H9 (cell line): ENCODE measurements at places on chromosomes 6 and 20.

DNA sequence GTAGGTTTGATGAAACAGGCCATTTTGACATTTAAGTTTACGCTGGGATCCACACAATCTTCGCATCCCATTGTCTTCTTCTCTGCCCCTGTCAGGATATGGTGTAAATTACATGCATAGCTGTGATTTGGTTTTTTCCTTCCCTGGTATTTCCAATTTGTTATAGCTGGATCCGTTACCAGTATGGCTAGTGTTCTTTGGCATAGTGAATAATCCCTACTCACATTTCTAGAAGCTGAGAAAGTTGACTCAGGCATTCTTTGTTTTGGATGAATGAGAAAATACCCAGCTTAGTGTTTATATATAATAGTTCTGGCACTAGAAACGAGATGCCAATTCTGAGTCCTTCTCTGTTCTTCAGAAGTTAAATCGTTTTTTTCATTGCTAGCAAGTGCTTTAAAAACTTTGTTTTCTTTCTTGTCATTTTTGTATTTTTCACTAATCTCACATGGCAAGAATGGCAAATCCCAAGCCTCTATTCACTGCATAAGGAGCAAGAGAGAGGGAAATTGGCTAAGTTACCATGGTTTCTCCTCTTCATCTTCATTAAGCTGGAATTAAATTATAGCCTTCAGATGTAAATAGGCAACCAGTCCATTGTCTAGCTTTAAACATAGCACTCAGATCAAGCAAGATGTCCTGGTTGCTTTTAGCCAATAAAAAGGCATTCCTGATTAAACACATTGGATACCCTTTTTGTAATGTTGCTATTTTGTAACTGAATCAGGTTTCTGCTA lies 91.9 kb upstream of the LAMP5 start:
- DNase-seq = no peak

DNA sequence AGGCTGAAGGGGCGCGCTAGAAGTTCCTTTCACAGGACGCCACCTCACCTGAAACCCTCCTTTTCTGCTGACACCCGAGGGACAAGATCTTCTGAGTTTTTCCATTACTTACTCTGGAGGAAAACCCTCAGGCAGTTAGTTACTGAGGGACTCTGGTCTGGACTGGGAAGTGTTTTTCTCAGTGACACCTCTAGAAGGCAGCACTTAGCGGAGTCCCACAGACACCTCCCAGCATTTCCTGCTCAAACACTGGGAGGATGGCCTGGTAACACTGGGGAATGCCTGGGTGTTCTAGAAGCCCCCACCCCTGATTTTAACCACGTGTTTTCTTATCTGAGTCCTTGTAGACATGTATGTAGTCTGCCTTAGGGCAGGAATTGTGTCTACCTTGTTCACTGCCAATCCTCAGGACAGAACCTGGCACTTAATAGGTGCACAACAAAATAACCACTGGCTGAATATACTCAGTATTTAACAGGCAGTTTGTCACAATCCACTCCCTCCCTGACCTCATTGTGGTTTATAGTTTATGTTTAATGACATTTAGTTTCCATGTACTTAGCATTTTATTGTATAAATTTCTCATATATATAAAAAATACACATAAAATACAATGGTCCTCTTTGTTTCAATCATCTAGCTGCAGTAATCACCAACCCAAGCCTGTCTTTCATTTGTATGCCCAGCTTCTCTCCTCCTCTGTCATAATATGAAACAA lies 4.8 kb downstream of the GSTA3 start:
- DNase-seq = peak; percentile 66

GRCh38 chr6:54846857-54847674 lies 495 bp downstream of the FAM83B start:
- peak; percentile 45 for DNase-seq

DNA sequence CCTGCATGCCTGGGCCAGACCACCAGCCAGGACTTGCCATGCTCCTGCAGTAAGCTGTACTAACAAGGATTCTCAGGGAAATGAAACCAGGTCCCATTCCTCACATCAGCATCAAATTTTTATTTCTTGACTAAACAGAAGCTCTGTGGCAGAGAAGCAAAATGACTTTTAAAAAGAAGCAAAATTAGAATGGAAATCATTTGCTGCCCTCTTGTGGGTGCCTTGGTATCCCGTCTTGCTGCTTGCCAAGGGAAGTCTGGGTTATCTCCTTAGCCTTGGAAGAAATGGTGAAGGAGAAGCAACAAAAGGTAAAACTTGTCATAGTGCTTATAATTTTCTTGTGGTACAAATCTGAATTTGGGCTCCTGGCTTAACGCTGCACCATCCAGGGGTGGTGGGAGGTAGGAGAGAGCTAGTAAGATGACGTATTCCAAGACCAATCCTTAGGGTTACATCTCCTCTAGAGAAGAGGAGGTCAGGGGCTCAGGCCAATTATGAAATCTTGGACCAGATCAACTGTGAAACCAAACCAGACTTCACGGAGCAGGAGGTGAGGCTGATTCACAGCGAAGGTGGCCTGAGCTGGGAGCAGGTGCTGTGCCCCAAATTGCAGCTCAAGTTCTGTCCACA lies 107.5 kb downstream of the FAXC start:
- DNase-seq = peak; percentile 45

- no peak for DNase-seq
Measured at GRCh38 chr20:59232618-59233017, 67.8 kb upstream of the EDN3 start.

DNA sequence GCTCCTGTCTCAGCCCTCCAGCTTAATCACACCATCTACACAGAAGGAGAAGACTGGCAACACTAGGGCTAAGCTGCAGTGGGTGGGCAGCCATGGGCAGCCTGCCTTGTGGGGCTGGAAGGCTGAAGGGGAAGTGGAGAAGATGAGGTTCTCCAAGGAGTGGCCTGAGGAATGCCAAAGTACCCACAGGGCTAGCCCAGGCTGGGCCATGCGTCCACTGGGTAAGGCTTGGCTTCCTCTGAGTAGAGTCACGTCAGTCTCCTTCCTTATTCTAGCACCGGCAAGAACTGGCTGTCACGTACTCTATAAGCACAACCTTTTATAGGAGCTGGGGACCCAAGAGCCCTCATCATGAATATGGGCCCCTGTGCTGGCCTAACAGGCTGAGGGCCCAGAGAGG lies 110.6 kb upstream of the SIRPA start:
- no peak for DNase-seq

- no peak for DNase-seq
Measured at GRCh38 chr20:18858816-18859215, 45.2 kb downstream of the SCP2D1 start.
